MCF 10A (cell line): ENCODE measurements at places on chromosomes 4 and X.
A peak's percentile ranks its signal among the peaks of the same experiment; 100 is the strongest.

DNA sequence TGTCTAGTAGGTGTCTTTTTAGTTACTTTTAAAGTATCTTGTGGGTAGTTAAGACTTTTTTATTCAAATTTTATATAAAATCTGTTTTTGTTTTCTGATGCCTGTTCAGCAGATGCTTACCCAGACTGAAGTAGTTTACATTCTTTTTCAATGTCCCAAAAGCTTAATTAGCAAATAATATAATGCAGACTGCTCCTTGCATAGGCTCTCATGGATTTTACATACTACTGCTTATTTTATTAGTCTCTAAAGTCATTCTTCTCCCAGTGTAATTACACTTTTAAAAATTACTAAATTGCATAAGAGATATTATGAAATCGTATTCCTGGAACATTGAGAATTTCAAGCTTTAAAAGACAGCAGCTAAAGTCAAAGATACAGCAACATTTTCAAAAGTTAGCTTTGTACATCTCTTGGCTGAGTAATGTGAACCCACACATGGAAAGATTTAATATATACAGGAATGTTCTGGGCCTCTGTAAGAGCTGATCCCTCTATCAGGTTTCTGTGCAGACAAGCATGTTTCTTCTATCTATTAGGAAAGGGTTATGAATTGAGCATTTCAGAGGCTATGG lies 148.4 kb upstream of the SPRY1 start:
- DNase-seq = peak; percentile 22

DNA sequence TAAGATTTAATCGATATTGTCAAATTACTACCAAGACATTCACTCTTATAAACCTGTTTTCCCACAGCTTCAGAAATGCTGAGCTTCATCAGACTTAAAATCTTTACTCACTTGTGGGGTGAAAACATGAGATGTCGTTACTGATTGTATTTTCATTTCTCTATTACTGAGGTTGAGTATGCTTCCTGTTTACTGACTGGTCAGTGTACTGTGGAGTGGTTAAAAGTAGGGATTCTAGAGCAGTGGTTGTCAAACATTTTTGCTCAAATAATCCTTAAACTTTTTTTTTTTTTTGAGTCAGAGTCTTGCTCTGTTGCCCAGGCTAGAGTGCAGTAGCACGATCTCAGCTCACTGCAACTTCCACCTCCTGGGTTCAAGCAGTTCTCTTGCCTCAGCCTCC lies 50.3 kb downstream of the NSUN7 start:
- DNase-seq = no peak

GRCh38 chrX:71953946-71954345 lies 43.3 kb downstream of the NHSL2 start:
- DNase-seq = no peak

DNA sequence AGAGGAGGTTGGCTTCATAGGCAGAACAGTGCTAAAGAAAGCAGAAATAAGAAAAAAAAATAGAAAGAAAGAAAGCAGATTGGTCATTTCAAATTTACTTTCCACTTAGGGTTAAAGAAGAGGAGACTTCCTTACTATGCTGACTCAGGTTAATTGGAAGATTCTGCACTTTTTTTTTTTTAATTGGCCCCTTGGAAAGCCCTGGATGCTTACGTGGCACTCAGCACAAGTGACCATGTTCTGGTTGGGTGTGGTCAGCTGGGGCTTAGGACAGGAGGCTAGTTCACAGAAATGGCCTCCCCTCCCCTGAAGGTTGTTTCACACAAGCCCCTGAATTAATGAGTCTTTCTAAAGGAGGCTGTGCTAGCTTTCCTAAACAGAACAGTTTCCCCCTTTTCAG lies 14.5 kb downstream of the MAGEA9B start:
- no peak for DNase-seq

DNA sequence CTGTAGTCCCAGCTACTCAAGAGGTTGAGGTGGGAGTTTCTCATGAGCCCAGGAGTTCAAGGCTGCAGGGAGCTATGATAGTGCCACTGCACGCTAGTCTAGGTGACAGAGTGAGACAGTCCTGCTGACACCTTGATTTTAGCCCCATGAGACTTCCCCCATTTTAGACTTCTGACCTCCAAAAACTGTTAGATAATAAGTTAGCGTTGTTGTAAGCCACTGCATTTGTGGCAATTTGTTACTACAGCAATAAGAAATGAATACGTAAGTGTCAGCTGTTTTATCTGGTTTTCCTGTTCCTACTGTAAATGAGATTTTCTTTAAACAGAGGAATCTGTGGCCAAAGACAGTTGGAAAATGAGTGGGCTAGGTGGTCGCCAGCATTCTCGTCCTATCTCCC lies 83.9 kb downstream of the ARHGAP10 start:
- no peak for DNase-seq

DNA sequence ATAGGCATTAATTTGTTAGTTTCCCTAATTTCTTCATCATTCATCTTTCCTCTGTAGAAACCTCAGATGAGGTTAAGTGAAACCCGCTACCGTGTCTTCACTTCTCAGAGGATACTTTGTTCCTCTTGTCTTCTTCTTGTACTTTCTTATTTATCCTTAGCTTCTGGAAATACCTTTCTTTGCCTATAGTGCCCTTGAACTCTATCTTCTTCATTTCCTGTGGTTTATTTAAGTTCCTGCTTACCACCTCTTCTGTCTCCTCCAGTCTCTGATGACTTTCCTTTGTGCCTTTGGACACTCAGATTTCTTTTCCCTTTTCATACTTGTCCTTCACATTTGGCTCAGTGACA lies 159.6 kb upstream of the LEF1 start:
- DNase-seq = no peak

- DNase-seq = peak; percentile 48
Observed at GRCh38 chr4:85149676-85150075, 183.2 kb upstream of the WDFY3 start.

DNA sequence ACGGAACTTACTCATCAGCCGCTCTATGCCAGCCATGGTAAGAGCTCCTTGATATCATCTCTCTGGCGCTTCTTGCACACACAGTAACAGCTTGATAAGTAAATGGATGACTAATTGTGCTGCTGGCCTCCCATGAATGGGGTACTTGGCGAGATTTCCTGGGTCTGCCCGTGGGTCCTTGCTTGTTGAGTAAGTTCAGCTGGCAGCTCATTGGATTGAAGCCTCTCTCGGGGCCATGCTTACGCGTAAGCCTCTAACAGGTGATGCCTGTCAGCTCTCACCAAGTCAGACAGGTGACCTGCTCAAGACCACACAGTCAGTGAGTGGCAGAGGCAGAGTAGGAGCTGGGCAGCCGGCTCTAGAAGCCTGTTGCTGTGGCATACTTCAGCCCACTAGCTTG lies 7.7 kb downstream of the NSG1 start:
- DNase-seq = peak; percentile 76

- peak; percentile 17 for DNase-seq
Observed at GRCh38 chr4:84573385-84574068, 9.4 kb upstream of the CDS1 start.

DNA sequence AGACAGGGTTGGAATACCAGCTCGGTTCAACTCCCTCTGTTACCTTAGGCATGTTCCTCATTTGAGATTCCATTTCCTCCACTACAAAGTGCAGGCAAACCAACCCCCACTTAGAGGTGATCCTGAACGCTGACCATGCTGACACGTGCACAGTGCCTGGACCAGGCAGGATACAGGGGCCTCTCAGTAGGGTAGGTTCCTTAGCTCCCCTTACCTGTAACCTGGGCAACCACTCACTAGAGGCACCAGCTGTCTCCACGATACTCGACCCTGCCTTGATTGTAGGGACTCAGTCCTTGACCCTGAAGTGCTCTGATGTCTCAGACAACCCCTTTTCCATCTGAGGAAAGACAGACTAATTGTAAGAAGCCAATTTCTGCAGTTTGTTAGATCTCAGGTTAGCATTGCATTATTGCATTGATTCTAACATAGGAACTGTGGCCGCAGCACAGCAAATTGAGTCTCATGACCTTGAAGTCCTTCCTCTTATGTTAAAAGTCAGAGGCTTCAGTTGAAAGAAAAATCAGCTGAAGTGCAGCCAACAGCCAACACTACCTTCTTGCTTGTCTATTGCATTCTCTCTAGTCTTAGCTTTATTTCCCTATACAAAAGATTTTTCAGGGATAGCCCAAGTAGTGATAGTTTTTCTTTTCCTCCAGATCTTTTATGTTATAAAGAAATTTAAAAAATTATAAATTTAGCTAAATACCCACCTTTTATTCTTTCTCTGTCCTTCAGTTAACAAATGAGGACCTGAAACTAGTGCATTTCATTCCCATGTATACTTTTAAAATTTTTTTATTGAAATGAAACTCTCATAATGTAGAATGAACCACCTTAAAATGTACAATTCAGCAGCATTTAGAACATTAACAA lies 11.2 kb upstream of the C1QTNF7 start:
- DNase-seq = no peak

- peak; percentile 75 for DNase-seq
Observed at GRCh38 chrX:23694606-23695005, 27.3 kb downstream of the PRDX4 start.

DNA sequence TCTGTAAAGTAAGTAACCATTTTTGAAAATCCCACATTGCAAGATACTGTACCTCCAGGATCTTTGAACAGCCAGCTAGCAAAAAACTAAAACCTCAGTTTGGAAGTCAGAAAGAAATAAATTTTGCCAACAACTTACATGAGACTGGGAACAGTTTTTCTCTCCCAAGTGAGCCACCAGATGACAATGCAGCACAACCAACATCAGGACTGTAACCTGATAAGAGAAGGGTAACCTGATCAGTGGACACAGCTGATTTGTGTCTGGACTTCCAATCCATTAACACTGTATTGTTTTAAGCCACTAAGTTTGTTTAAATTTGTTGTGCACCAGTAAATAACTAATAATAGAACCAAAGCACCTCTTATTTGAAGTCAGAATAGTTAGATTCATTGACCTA lies 923.3 kb downstream of the FAT4 start:
- DNase-seq = no peak

DNA sequence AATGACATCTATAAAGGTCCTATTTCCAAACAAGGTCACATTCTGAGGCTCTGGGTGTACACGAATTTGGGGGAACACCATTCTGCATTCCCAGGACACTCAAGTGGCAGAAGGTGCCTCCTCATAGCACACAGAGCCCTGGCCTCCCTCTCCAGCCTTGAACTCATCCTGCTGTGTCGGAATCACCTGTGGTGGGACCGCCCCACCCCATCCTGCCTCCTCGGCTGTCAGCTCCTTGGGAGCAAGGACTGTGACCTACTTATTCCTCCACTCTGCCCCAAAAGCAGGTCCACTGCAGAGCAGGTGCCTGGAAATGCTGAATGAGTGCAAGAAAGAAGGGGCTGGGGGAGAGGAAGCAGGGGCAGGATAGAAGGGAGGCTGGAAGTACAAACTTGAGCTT lies 33.5 kb downstream of the HTRA3 start:
- no peak for DNase-seq

GRCh38 chr4:183059797-183060196 lies 39.3 kb upstream of the WWC2 start:
- DNase-seq = no peak

GRCh38 chrX:12894074-12895030 lies 12.1 kb upstream of the TLR8 start:
- DNase-seq = peak; percentile 53
